ENCODE measurements at places on chromosomes 6 and 20.
A peak's percentile ranks its signal among the peaks of the same experiment; 100 is the strongest.

DNA sequence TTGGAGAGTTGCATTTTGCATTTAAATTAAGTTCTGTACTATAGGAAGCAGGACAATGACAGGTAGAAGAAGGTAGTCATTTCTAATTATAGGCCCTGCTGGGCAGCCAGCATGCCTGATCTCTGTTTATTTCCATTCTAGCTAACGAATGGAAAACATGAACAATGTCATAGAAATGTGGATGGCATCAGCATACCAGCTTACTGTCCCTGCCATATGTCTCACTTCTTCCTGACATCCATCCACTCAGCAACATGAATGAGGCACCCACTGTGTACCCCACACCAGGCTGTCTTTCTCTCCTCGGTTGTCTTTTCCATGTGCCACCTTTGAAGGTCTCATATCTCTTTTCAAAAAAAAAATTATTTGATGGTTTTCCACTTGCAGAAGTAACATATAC, 11.1 kb downstream of the ADTRP start:
- no peak for DNase-seq

- no peak for DNase-seq
Measured at GRCh38 chr20:44495257-44495656, 19.6 kb downstream of the TTPAL start.

GRCh38 chr20:33394718-33395117, 6.6 kb downstream of the CDK5RAP1 start:
- no peak for DNase-seq

DNA sequence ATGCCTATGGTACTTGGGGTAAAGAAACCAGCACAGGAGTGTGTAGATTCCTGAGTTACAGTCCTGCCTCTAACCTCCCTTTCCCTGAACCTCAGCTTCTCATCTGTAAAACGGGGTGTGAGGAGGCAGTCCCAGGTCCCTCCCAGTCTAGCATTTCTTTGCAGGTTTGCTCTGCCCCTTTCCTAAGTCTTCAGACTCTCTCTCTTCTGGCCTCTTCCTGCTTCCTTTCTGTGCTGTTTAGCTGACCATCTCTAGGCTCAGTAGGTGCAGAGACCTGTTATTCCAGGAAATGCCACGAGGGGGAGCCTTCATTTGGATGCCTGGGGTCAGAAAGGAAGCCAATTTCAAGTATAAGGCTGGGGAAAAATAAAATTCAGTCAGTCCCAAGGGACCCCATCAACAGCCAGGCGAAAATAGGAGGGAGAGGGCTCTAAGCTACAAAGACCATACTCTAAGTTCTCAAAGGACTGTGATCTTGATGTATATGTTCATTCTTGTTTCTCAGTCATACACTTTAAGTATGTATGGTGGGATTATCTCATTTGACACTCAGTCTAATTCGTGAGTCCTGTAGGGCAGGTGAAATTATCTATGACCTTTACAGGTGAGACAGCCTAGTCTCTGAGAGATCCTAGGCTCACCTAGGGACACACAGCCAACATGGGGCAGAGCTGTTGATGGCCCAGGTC, 89.1 kb downstream of the NCR2 start:
- DNase-seq, result peak; percentile 63

GRCh38 chr6:15901141-15902115, 227.5 kb upstream of the MYLIP start:
- DNase-seq, result no peak

GRCh38 chr6:31979238-31979898, 2.5 kb upstream of the C4A start:
- no peak for DNase-seq

GRCh38 chr6:129679758-129680157, 30.2 kb downstream of the ARHGAP18 start:
- DNase-seq, result no peak

DNA sequence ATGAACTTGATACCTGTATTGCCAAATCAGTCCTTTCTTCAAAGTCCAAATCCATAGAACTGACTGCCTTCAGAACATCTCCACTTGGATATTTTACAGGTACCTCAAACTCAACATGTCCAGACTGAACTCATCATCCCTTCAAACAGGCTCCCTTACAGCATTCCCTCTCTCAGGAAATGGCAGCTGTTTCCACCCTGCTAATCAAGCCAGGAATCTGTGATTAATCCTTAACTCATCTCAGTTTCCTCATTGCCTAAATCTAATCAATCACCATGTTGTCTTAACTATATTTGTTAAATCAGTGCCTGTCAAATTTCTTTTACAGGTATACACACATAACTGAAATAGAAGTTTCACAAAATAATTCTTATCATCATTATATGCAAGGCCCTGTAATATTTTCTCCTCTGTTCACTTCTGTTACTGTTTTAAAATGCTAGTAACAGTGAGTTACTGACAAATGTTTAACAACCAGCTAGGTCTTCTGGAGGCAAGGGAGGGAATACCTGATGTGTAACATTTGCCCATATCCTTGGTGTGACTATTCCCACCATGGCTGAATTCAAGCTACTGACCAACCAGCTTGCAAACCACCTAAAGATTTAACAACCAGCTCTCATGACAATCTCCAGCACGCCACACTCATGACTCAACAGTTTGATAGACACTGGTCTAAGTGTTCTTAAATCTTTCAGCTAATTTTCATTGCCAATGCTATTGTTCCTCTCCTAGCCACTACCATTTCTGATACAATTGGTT, 124.9 kb downstream of the ADAT2 start:
- DNase-seq, result no peak

GRCh38 chr20:51310216-51310615, 232.3 kb downstream of the NFATC2 start:
- DNase-seq, result no peak

DNA sequence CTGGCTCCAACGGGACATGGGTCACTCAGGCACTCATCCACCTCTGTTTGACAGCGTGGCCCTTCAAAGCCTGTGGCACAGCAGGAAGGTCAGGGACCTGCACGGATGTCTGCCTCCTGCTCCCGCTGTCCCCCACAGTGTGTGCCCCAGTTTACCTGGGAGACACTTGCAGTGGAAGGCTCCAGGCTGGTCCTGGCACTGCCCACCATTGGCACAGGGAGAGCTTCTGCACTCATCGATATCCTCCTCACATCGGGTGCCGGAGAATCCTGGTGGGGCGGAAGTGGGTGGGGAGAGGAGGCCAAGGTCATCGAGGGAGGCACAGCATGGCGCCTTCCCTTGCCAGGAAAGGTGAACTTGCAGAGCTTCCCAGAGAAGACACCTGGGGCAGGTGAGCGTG, 6.9 kb downstream of the NOTCH4 start:
- DNase-seq, result no peak

- DNase-seq, result no peak
Measured at GRCh38 chr20:43583982-43584432, 6.7 kb upstream of the IFT52 start.

DNA sequence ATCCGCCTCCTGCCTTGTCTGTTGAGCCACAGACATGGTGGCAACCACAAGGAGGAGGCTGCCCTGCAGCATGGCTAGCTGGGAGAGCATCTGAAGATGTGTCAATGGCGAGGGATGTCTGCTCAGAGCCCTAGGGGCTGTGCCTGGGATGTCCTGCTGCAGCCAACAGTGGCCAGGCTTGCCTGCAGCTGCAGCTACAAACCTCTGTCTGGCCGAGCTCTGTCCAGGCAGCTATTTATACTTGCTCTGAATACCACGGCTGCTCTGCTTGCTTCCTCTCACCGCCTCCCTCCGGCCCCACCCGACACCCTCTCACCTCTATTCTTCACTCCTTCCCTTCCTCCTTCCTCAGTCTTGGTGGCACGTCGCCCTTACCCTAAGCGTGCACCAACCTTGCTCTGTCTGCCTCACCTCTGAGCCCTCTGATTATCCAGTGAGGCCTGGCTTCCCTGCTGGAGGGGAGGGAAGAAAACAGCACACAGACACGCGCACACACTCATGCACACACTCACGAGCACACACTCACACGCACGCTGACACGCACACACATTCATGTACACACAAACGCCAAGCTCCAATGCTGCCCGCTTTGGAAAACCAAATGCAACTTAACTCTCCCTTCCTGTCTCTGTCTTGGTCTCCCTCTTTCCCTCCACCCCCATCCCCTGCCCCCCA, at the start of gene ANGPT4:
TSS of gene ANGPT4 (minus strand) at position 210 of the 675 bp plus-strand sequence. CDS start at position 90, 120 bp downstream.
- DNase-seq, result no peak

DNA sequence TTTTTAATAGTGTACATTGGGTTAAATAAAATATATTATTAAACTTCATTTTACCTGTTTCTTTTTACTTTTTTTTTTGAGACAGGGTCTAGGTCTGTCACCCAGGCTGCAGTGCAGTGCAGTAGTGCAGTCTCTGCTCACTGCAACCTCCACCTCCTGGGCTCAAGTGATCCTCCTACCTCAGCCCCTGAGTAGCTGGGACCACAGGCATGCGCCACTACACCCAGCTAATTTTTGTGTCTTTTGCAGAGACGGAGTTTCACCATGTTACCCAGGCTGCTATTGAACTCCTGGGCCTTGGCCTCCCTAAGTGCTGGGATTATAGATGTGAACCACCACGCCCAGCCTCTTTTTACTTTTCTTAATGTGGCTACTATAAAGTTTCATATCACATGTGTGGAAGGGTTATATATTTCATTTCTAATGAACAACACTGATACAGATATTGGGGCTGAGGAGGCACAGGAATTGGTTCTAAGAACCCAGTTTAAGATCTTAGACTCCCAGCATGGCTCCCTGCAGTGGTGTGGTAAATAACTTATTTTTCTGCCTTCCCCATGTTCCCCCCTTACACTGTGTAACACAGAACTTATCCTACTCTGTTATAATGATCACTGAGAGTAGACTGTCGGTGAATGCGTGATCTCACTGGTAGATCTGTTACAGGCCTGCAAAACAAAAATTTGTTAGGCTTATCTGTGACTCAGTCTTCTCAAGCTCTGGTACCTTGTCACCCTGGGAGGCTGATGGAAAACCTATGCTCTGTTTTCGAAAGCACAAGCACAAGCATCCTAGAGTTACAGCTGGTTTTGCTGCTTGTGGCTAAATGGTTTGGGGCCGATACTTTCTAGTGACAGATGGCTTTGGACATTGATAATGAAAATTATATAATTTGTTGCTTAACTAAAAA, 5.8 kb upstream of the ATXN1 start:
- no peak for DNase-seq

GRCh38 chr20:57108742-57109570, 157.5 kb downstream of the BMP7 start:
- DNase-seq, result no peak

DNA sequence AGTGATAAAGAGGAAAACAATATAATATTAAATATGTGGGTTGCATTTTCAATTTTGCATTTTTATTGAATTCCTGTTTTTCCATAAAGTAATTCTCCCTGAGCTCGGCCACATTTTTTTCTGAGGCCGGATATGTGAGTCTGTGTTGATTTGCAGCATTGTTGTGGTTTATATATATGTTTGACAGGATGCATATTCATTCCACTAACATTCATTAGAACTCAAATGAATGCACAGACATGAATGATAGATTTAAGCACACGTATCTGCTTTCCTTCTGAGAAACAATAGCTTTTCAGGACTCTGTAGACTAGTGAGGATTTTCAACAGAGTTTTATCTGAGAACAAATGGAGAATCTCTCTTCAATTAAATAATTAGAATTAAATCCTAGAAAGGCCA, 10.6 kb upstream of the EXOC2 start:
- DNase-seq, result no peak
